B cell (primary cell): ENCODE measurements at places on chromosomes 6 and 20. TPM values are rescaled to one million over a fixed set of nuclear protein-coding genes. Genes with fewer than 3 reads are reported as not detected.

Gene HCRTR2
- not detected in 2 replicates for total RNA-seq

Gene BANF2
- total RNA-seq, result not detected in 2 replicates

Gene EPB41L1
- total RNA-seq, result 1.3 and 2.3 TPM in 2 replicates

Gene DOK5
- total RNA-seq, result not detected in 2 replicates

Gene SLC32A1
- not detected in 2 replicates for total RNA-seq

Gene FAXC
- total RNA-seq, result not detected in 2 replicates

Gene TULP1
- total RNA-seq, result not detected in 2 replicates

- no peak overlapping the region for H3K4me3 ChIP-seq
- H3K4me1 ChIP-seq, result no peaks in the 10 kb centered on the region
- no peaks in the 10 kb centered on the region for H3K27me3 ChIP-seq
These were observed 663.9 kb downstream of the PRKN start for GRCh38 chr6:162063666-162064065.

- H3K27ac ChIP-seq, result no peak overlapping the region
- no peaks in the 10 kb centered on the region for H3K4me1 ChIP-seq
- no peak overlapping the region for H3K4me3 ChIP-seq
- H3K27me3 ChIP-seq, result no peaks in the 10 kb centered on the region
- H3K36me3 ChIP-seq, result no peaks in the 10 kb centered on the region
- no peak for DNase-seq
These were observed 132.1 kb upstream of the ADGRB3 start for GRCh38 chr6:68502946-68503345.

DNA sequence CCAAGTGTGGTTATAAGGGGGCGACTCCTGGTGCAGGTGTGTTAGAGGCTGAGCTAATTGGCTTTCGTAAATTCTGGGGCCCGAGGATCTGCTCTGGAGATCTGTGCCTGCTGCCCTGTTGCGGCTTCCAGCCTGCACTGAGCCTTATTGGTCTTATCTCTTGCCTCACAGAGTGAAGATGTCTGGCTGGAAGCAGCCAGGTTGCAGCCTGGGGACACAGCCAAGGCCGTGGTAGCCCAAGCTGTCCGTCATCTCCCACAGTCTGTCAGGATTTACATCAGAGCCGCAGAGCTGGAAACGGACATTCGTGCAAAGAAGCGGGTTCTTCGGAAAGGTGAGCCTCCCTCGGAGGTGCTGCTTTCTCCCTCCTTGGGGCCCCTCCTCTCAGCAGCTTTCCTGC is 20.0 kb downstream of the PRPF6 start:
- H3K27me3 ChIP-seq, result no peaks in the 10 kb centered on the region
- H3K27ac ChIP-seq, result no peak overlapping the region
- no peak for DNase-seq
- H3K4me3 ChIP-seq, result no peak overlapping the region
- H3K4me1 ChIP-seq, result peaks cover 6% of the 10 kb centered on the region

DNA sequence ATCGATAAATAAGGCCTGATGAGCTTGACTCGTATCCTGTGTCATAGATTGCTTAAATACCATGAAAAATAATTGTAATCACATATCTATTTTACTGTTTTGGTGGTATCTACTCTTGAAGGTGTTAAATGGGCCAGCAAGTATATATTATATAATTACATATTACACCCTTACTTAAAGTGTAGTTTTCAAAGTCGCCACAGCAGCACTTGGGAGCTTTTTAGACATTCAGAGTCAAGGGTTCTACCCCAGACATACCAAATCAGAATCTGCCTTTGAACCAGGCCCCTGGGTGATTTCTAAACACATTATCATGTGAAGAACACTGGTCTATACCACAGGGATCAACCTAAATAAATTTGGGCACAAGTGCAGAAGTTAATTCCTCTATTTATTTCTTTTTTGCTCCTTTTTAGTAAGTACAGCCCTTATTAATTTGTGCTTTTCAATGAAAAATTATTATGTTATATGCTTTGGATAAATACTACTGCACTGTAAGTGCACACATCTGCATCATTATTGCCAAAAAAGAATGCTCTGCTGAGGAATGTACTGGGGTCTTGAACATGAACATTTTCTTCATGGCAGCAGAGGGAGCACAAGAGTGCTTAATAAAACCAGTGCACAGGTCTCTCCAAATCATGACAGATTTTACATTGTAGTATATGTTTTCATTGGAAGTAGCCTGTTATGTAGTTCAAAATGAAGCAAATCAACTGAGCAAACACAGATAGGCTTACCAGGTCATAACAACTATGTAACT is 3.1 kb upstream of the ATXN1 start:
- H3K27ac ChIP-seq, result no peak overlapping the region
- no peak overlapping the region for H3K4me3 ChIP-seq
- H3K27me3 ChIP-seq, result no peaks in the 10 kb centered on the region

DNA sequence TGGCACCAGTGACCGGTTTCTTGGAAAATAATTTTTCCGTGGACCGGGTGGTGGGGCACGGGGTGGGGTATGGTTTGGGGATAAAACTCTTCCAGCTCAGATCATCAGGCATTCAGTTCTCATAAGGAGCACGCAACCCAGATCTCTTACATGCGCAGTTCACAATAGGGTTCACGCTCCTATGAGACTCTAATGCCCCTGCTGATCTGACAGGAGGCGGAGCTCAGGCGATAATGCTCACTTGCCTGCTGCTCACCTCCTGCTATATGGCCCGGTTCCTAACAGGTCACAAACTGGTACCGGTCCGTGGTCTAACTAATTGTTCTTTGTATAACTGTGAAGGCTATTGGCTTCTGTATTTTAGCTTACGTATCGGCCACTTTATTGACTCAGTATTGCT is 51.7 kb downstream of the VSTM2L start:
- no peak for DNase-seq
- no peaks in the 10 kb centered on the region for H3K27me3 ChIP-seq
- H3K27ac ChIP-seq, result no peak overlapping the region
- no peaks in the 10 kb centered on the region for H3K36me3 ChIP-seq
- H3K4me3 ChIP-seq, result no peak overlapping the region
- H3K4me1 ChIP-seq, result no peaks in the 10 kb centered on the region

- no peak for DNase-seq
- H3K4me1 ChIP-seq, result peaks cover 20% of the 10 kb centered on the region
These were observed 2.4 kb downstream of the PREP start for GRCh38 chr6:105400501-105400900.

- no peak for DNase-seq
- no peak overlapping the region for H3K4me3 ChIP-seq
- H3K4me1 ChIP-seq, result no peaks in the 10 kb centered on the region
- H3K27ac ChIP-seq, result no peak overlapping the region
- H3K36me3 ChIP-seq, result no peaks in the 10 kb centered on the region
These were observed 452.5 kb downstream of the CDH26 start for GRCh38 chr20:60410618-60411264.

GRCh38 chr20:3092611-3093379 is 8.3 kb upstream of the AVP start:
- H3K4me3 ChIP-seq, result peak overlapping the region; percentile 55
- no peaks in the 10 kb centered on the region for H3K36me3 ChIP-seq
- DNase-seq, result peak; percentile 73
- H3K27ac ChIP-seq, result peak overlapping the region; percentile 58

GRCh38 chr20:41444821-41445220 is 78.2 kb upstream of the EMILIN3 start:
- H3K4me3 ChIP-seq, result no peak overlapping the region
- no peak overlapping the region for H3K27ac ChIP-seq
- H3K4me1 ChIP-seq, result no peaks in the 10 kb centered on the region
- H3K36me3 ChIP-seq, result peaks cover 76% of the 10 kb centered on the region

GRCh38 chr6:147789430-147789947 is 281.0 kb downstream of the SAMD5 start:
- no peak overlapping the region for H3K4me3 ChIP-seq
- no peaks in the 10 kb centered on the region for H3K36me3 ChIP-seq
- H3K27me3 ChIP-seq, result no peaks in the 10 kb centered on the region
- DNase-seq, result no peak
- no peak overlapping the region for H3K27ac ChIP-seq
- H3K4me1 ChIP-seq, result no peaks in the 10 kb centered on the region

GRCh38 chr20:13813910-13814309 is 29.1 kb downstream of the NDUFAF5 start:
- H3K36me3 ChIP-seq, result peaks cover 77% of the 10 kb centered on the region
- no peak overlapping the region for H3K27ac ChIP-seq
- H3K27me3 ChIP-seq, result no peaks in the 10 kb centered on the region
- no peak overlapping the region for H3K4me3 ChIP-seq
- H3K4me1 ChIP-seq, result no peaks in the 10 kb centered on the region

GRCh38 chr20:19013907-19014306 is 198.5 kb upstream of the SLC24A3 start:
- H3K27me3 ChIP-seq, result no peaks in the 10 kb centered on the region
- H3K27ac ChIP-seq, result no peak overlapping the region
- H3K36me3 ChIP-seq, result no peaks in the 10 kb centered on the region
- DNase-seq, result no peak
- H3K4me1 ChIP-seq, result no peaks in the 10 kb centered on the region

DNA sequence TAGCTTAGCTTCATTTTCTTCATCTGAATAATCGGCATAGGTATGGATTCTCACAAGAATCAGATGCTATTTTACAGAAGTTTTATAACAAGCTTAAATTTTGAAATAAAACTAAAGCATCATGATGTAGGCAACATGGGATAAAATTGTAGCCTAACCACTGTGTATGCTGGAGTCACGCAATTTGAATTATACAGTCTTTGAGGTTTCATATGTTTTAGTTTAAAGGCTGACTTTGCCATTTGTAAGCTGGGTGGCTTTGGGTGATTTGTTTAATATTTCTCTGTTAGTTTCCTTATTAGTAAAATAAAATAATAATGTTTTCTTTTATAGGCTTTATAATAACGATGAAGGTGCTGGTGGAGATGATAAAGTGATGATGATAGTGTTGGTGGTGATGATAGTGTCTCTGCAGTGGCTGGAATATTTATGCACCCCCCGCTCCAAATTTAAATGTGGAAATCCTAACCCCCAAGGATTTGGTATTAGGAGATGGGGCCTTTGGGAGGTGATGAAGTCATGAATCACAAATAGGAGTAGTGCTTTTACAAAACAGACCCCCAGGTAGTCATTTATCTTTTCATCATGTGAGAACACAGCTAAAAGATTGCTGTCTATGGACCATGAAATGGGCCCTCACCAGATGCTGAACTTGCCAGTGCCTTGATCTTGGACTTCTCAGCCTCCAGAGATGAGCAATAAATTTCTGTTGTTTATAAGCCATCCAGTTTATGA is 42.0 kb downstream of the DOK5 start:
- no peak overlapping the region for H3K4me3 ChIP-seq
- H3K27ac ChIP-seq, result no peak overlapping the region
- no peaks in the 10 kb centered on the region for H3K36me3 ChIP-seq
- no peak for DNase-seq
- H3K4me1 ChIP-seq, result no peaks in the 10 kb centered on the region
- H3K27me3 ChIP-seq, result no peaks in the 10 kb centered on the region

DNA sequence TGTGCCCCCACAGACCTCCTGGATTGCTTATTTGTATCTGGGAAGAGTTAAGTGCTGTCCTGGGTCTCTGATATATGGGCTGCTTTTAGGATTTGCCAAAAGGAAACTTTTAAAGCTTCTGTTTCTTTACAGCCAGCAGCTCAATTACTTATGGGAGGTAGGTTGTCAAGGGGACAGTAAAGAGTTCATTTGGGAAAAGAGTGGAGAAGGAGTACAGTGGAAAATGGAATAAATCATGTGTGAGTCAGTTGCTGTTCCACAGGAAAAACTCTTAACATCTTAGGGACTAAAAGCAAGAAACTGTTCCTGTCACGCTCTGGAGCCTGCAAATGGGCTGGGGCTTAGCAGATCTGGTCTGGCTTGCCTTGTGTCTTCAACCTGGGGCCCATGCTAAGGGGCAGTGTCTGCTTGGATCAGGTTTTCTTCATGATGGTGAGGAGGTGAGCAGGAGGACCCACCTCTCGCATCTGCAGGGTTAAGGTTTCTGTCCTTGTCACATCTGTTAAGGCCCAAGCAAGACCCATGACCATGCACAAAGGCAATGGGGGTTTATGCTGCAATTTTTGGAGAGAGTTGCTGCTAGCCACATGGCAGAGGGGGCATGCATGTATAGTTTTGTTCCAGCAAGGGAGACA is 8.7 kb upstream of the CST1 start:
- no peaks in the 10 kb centered on the region for H3K4me1 ChIP-seq
- no peak overlapping the region for H3K27ac ChIP-seq
- H3K27me3 ChIP-seq, result no peaks in the 10 kb centered on the region
- H3K36me3 ChIP-seq, result no peaks in the 10 kb centered on the region

DNA sequence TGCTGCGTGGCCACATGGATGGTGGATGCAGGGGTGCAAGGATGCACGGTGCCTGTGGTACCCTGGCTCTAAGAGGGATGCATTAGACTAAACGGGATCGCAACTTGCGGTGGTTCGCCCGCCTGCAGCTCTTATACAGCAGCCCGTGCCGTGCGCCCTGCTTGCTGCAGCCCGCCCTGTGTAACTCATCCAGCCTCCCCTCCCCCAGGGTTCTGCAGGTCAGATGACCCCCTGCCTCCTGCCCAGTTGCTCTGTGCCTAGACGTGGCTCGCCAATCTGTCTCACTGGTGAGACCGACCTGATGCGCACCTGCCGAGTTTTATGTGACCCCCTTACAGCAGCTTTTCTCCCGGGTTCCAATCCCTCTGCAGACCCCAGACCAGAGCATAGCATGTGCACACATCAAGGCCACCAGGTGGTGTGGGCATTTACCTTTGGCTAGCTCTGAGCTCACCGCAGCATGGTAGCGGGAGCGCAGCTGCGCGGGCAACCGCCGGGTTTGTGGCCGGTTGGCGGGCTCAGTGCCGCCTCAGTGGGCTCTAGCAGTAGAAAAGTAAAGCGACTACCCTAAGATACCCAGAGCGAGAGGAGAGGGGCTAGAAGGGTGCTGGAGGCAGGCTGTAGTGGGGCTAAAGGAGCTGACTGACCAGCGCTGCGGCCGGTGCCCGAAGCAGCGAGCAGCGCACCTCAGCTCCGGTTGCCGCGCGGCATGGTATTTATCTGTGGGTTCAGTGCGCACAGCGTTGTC is 693 bp upstream of the GNAS-AS1 start:
- peak overlapping the region; percentile 53 for H3K4me3 ChIP-seq
- H3K27ac ChIP-seq, result no peak overlapping the region
- peaks cover 39% of the 10 kb centered on the region for H3K27me3 ChIP-seq
- no peaks in the 10 kb centered on the region for H3K36me3 ChIP-seq
- peaks cover 54% of the 10 kb centered on the region for H3K4me1 ChIP-seq

GRCh38 chr6:90019216-90019615 is 124.9 kb downstream of the GJA10 start:
- peaks cover 13% of the 10 kb centered on the region for H3K4me1 ChIP-seq
- H3K36me3 ChIP-seq, result peaks cover 49% of the 10 kb centered on the region
- peak overlapping the region; percentile 42 for H3K27ac ChIP-seq
- no peak for DNase-seq

- no peaks in the 10 kb centered on the region for H3K36me3 ChIP-seq
- no peak overlapping the region for H3K27ac ChIP-seq
- H3K4me3 ChIP-seq, result no peak overlapping the region
- peaks cover 25% of the 10 kb centered on the region for H3K4me1 ChIP-seq
These were observed 112.3 kb upstream of the PRSS16 start for GRCh38 chr6:27135087-27135657.
